ENCODE measurements at places on chromosomes 11 and 22. TPM values are rescaled to one million over a fixed set of nuclear protein-coding genes. Genes with fewer than 3 reads are reported as not detected.

GRCh38 chr11:37264783-37265182, 666.7 kb upstream of the RAG2 start:
- H3K4me3 ChIP-seq: no peak overlapping the region
- no peaks in the 10 kb centered on the region for H3K36me3 ChIP-seq
- no peaks in the 10 kb centered on the region for H3K4me1 ChIP-seq
- H3K27ac ChIP-seq: no peak overlapping the region

The KLHL35 gene
- 1.3 TPM for total RNA-seq

- H3K27me3 ChIP-seq: no peaks in the 10 kb centered on the region
- DNase-seq: no peak
These were observed 42.5 kb downstream of the SOX6 start for GRCh38 chr11:16313846-16314245.

GRCh38 chr11:116874251-116874650, 36.8 kb upstream of the APOA1 start:
- H3K27me3 ChIP-seq: no peaks in the 10 kb centered on the region
- H3K27ac ChIP-seq: no peak overlapping the region
- H3K4me3 ChIP-seq: no peak overlapping the region
- H3K36me3 ChIP-seq: peaks cover 7% of the 10 kb centered on the region

DNA sequence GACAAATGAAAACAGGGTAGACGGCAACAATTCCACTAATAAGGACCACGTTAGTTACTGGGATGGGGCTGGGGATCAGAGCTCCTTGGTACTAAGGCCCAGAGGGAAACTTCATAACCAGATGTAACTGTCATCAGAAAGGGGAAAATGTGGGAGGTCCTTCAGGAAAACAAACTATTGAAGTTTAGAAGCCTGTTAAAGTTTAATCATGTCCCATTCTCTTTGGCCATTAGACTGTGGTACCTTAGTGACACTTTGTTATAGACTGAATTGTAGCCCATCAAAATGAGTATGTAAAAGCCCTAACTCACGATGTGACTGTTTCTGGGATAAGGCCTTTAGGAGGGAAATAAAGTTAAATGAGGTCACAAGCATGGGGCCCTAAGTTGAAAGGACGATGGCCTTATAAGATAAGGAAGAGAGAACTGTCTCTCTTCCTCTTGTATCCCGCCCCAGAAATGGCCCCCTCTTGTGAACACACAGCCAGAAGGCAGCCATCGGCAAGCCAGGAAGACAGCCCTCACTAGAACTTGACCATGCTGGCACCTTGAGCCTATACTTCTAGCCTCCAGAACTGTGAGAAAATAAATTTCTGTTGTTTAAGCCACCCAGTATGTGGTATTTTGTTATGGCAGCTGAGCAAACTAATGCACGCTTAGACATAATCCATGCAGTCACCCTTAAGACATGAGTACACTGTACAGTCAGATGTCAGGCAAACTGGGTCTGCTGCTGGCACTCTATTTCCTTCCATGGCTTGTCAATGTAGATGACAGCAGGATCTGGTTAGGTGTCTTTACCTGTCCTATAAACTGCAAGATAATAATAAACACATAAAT, 26.9 kb upstream of the USP47 start:
- H3K4me1 ChIP-seq: peaks cover 10% of the 10 kb centered on the region
- H3K27me3 ChIP-seq: no peaks in the 10 kb centered on the region
- H3K4me3 ChIP-seq: no peak overlapping the region
- no peaks in the 10 kb centered on the region for H3K36me3 ChIP-seq

- H3K4me1 ChIP-seq: peaks cover 7% of the 10 kb centered on the region
- H3K27ac ChIP-seq: no peak overlapping the region
- peaks cover 6% of the 10 kb centered on the region for H3K36me3 ChIP-seq
- no peak overlapping the region for H3K4me3 ChIP-seq
- peaks cover 53% of the 10 kb centered on the region for H3K27me3 ChIP-seq
These were observed 5.8 kb downstream of the SLC1A2 start for GRCh38 chr11:35413598-35413997.

GRCh38 chr11:114077482-114078305, 18.2 kb downstream of the ZBTB16 start:
- H3K27me3 ChIP-seq: peaks cover 94% of the 10 kb centered on the region
- H3K4me1 ChIP-seq: no peaks in the 10 kb centered on the region
- no peak for DNase-seq
- no peaks in the 10 kb centered on the region for H3K36me3 ChIP-seq

DNA sequence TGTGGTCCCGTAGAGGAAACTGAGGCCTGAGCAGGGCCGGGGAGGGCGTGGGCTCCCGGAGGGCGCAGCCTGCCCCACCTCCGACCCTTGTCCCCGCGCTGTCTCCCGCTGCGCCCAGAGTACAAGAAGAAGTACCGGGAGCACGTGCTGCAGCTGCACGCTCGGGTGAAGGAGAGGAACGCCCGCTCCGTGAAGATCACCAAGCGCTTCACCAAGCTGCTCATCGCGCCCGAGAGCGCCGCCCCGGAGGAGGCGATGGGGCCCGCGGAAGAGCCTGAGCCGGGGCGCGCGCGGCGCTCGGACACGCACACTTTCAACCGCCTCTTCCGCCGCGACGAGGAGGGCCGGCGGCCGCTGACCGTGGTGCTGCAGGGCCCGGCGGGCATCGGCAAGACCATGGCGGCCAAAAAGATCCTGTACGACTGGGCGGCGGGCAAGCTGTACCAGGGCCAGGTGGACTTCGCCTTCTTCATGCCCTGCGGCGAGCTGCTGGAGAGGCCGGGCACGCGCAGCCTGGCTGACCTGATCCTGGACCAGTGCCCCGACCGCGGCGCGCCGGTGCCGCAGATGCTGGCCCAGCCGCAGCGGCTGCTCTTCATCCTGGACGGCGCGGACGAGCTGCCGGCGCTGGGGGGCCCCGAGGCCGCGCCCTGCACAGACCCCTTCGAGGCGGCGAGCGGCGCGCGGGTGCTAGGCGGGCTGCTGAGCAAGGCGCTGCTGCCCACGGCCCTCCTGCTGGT, 1.9 kb downstream of the NLRP6 start:
- H3K4me1 ChIP-seq: no peaks in the 10 kb centered on the region
- H3K4me3 ChIP-seq: peak overlapping the region; percentile 21
- peak; percentile 27 for DNase-seq
- H3K27me3 ChIP-seq: peaks cover 90% of the 10 kb centered on the region
- no peak overlapping the region for H3K27ac ChIP-seq
- no peaks in the 10 kb centered on the region for H3K36me3 ChIP-seq

The IL18 gene
- total RNA-seq: 121 TPM

The MB gene
- 0.37 TPM for total RNA-seq

- H3K4me1 ChIP-seq: peaks cover 16% of the 10 kb centered on the region
- peaks cover 60% of the 10 kb centered on the region for H3K27me3 ChIP-seq
- no peak overlapping the region for H3K27ac ChIP-seq
- no peak for DNase-seq
These were observed 1.5 kb downstream of the IFITM5 start for GRCh38 chr11:297586-298405.

DNA sequence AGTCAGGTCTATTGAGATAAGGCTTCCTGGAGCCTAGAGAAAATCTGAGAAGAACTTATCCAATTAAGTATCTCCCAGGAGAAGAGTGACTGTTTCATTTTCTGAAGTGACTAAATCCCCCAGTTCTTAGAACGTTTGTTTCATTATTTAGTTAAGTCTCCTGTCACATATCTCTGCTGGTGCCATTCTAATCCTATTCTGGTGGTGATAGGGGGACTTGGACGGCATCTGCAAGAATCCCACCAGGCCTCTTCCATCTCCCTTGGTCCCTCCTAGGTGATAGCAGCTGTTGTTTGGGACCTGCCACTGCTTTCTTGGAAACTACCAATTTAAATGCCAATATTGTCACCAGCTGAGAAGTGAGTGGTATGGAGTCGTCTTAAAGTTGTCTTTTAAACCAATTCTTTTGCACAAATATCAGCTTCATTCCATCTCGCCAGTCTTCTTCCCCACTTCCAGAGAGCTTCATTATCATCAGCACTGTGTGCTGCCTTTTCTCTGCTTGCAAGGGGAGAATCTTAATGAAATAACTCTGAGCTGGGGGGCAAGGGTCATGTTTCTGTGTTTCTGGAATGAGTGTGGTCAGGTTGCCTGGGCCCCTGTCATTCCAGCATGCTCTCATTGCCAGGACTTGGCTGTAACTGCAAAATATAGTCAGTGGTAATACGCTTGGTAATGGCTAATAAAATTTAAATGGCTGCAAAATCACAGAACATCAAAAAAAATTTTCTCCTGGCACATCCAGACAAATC, 104.8 kb downstream of the LDLRAD3 start:
- no peaks in the 10 kb centered on the region for H3K4me1 ChIP-seq
- H3K27me3 ChIP-seq: no peaks in the 10 kb centered on the region
- no peak overlapping the region for H3K4me3 ChIP-seq
- no peak overlapping the region for H3K27ac ChIP-seq
- no peak for DNase-seq

DNA sequence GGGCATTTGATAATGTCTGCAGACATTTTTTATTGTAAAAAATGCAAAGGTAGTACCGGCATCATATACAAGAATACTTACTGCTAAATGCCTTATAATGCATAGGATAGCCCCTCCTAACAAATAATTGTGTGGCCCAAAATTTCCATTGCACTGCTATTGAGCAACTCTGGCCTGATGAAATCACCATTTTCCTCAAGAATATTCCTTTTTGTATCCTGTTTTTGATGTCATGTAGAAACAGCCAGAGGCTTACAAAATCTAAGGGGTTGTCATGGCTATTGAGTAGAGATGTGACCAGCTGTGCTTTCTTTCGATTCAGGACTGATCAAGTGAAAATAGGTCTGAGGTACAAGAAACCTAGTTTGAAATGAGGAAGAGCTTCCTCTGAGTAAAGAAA, 854.3 kb downstream of the KCNA4 start:
- H3K4me1 ChIP-seq: peaks cover 15% of the 10 kb centered on the region
- H3K4me3 ChIP-seq: no peak overlapping the region
- H3K27ac ChIP-seq: no peak overlapping the region
- no peaks in the 10 kb centered on the region for H3K27me3 ChIP-seq
- no peak for DNase-seq
- no peaks in the 10 kb centered on the region for H3K36me3 ChIP-seq

The ARHGAP8 gene
- total RNA-seq: 127 TPM

DNA sequence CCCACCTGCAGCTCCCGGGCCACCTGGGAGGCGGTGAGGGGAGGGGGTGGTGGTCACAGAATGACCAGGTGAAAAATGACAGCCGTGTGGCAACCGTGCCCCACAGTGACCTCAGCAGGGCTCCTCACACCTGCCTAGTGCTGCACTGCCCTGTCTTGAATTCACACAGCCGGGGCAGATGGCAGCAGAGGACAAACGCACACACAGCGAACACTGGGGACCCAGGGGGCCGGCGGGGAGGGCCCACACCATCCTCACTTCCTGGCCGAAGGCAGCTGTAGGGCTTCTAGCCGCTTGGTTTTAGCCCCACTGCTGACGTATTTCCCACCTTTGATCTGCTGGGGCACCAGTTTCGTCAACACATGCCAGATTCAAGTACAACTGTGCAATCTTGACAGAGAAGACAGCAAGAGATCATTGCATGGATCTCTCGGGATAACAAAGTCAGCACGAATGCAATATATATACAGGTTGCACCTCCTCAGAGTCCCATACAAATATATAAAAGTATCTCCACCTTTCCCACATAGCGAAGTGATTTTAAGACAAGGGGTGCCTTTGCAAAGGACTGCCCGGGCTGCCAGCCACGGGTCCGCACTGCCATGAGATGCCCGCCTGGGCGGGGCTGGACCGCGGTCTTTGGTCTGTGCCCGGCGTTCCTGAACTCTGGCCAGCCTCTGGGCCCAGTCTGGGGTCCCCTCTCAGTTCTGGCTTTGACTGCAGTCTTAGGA, 26.9 kb downstream of the TRMU start:
- H3K4me3 ChIP-seq: no peak overlapping the region
- DNase-seq: no peak
- H3K36me3 ChIP-seq: peaks cover 55% of the 10 kb centered on the region
- H3K27ac ChIP-seq: no peak overlapping the region
- no peaks in the 10 kb centered on the region for H3K4me1 ChIP-seq

Data from Calu3 (cell line).